ENCODE measurements at places on chromosomes 3 and 15. TPM values are rescaled to one million over a fixed set of nuclear protein-coding genes. Genes with fewer than 3 reads are reported as not detected.

DNA sequence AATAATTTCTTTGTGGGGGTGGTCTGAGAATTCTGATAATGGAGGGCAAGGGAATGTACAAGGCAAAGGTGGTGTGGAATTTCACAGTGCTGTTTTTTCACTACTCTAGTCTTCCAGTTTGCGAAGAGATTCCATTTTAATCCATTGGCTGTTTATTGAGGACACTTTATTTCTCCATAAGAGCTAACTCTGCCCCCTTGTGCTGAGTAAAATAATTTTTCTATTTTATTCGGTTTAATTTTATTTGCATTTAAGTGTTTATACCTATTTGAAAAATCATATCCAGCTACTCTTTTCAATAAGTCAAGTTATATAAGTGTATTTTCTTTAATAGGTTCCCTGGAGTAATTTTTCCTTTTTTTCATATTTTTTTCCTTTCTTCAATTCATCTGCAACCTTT is 840.1 kb downstream of the TUSC7 start:
- H3K4me1 ChIP-seq, result no peaks in the 10 kb centered on the region
- H3K27ac ChIP-seq, result no peak overlapping the region
- no peak for DNase-seq
- no peak overlapping the region for H3K4me3 ChIP-seq

DNA sequence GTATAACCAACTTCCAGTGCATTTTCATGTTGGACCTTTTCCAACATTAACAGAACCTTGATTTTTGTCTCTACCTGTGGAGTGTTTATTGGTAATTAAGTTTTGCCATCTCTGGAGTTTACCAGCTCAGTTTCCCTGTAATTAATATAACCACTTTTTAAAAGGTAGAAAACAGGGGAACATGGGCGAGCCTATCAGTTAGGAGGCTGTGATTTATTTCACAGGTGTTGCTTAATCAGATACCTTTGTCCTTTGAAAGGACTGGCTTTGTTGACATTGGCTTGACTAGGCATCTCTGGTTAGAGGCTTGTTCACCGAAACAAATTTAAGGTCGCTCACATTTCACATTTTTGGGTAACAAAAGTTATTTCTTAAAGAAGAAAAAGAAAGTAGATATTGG is 622 bp downstream of the NAALADL2 start:
- H3K27ac ChIP-seq, result no peak overlapping the region
- DNase-seq, result no peak
- no peak overlapping the region for H3K4me3 ChIP-seq
- H3K36me3 ChIP-seq, result no peaks in the 10 kb centered on the region

Gene SCAANT1
- not detected for total RNA-seq

Gene MKRN2
- 34.5 TPM for total RNA-seq

DNA sequence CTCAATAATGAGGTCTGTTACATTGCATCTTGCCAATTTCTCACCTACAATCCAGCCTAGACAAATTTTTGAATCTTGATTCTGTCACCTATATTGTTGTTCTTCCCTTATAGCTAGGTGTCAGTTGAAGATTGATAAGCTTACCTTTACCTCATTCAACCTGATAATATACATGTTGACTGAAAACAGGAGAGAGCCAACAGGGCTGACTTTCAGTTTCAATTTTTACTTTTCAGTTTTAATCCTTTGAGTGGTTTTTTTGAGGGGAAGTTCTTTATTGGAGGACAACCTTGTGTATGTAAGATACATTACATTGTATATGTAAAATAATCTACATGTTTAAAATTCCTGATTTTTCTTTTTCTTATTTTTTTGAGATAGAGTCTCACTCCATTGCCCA is 5.8 kb downstream of the ATP13A5 start:
- no peak overlapping the region for H3K27ac ChIP-seq
- H3K4me1 ChIP-seq, result no peaks in the 10 kb centered on the region
- H3K36me3 ChIP-seq, result no peaks in the 10 kb centered on the region
- DNase-seq, result no peak
- no peak overlapping the region for H3K4me3 ChIP-seq
- no peaks in the 10 kb centered on the region for H3K27me3 ChIP-seq

Gene GATA2
- 12.3 TPM for total RNA-seq

GRCh38 chr3:94252316-94252715 is 189.5 kb downstream of the NSUN3 start:
- no peaks in the 10 kb centered on the region for H3K27me3 ChIP-seq
- H3K36me3 ChIP-seq, result no peaks in the 10 kb centered on the region
- no peak overlapping the region for H3K27ac ChIP-seq
- no peaks in the 10 kb centered on the region for H3K4me1 ChIP-seq

GRCh38 chr3:126525853-126526667 is 2.1 kb downstream of the CHST13 start:
- peaks cover 7% of the 10 kb centered on the region for H3K27me3 ChIP-seq
- H3K27ac ChIP-seq, result no peak overlapping the region
- no peaks in the 10 kb centered on the region for H3K36me3 ChIP-seq
- H3K4me3 ChIP-seq, result no peak overlapping the region
- H3K4me1 ChIP-seq, result peaks cover 43% of the 10 kb centered on the region

DNA sequence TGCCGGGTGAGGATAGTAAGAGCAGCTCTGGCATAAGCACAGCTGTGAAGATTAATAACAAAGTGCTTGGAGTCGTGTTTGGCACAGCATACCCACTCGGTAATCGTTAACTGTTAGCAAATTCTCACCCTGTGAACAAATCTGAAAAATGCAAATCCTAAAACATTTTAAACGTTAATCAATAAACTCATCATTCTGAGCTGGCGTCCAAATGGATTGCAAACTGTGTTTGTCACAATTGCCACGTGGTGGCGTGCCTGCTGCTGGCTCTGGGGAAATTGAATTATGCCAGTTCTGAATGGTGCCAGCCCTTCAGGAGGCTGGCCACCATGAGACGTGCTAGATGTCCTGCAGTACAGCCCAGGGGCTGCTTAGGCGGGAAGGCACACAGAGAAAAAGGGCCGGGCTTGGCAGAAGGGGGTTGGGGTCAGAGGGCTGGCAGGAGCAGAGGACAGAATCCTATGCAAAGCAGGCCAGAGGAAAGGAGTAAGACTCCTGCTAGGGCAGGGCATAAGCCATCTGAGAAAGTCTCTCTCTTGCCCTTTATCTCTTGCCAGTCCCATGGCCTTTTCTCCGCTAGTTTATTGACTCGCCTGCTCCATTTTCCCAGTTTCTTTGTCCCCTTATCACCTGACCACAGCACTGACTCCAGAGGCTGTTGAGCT is 22.1 kb upstream of the POLG start:
- no peak overlapping the region for H3K27ac ChIP-seq
- peaks cover 10% of the 10 kb centered on the region for H3K4me1 ChIP-seq
- no peak for DNase-seq
- peaks cover 84% of the 10 kb centered on the region for H3K27me3 ChIP-seq

DNA sequence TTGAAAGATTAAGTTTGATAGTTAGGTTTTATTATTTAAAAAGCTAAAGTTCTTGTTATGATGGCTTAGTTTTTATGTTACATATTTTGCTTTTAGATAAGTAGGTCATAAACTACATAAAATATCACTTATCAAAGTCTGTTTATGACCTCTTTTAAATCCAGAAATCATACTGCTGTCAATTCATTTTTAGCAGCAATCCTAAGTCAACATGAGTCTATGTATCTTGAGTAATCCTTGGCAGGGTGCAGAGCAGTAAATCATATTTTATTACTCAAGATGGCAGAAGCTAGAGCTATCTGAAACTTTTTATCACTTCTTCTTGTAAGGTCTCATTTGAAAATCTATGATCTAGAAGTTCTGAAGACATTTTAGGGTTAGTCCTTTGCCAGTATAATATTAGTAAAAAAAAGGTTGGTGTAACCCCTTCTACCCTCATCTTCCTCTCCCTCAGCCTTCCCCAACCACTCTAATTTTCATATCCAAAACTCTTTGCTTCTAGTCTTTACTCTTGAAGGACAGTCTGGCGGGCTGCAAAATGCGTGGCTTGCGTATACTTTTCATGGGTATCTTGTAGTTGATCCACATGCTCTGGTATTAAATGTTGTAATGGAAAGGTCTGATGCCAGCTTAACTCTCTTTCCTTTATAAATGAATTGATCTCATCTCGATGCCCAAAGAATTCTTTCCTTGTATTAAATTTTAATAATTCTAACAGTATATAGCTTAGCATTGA is 134.0 kb upstream of the THRB start:
- no peak overlapping the region for H3K4me3 ChIP-seq
- H3K27me3 ChIP-seq, result no peaks in the 10 kb centered on the region
- no peaks in the 10 kb centered on the region for H3K36me3 ChIP-seq
- H3K27ac ChIP-seq, result no peak overlapping the region

DNA sequence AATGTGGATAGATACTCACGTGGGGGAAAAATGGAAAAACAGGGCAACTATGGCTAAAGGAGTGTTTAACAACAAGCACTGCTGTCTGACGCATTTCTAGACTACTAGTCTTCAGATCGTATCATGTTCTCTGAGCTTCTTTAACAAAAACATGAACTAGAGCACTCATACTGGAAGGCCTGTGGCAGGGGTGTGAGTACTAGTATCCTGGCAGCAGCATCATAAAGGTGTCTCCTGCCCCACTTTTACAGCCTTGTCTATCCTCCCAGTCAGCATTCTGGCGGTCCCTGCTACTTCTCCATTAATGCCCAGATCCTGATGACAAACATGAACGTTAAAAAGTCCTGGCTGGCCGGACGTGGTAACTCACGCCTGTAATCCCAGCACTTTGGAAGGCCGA is 4.0 kb downstream of the FMN1 start:
- DNase-seq, result no peak
- H3K27ac ChIP-seq, result no peak overlapping the region
- no peak overlapping the region for H3K4me3 ChIP-seq
- H3K27me3 ChIP-seq, result no peaks in the 10 kb centered on the region

DNA sequence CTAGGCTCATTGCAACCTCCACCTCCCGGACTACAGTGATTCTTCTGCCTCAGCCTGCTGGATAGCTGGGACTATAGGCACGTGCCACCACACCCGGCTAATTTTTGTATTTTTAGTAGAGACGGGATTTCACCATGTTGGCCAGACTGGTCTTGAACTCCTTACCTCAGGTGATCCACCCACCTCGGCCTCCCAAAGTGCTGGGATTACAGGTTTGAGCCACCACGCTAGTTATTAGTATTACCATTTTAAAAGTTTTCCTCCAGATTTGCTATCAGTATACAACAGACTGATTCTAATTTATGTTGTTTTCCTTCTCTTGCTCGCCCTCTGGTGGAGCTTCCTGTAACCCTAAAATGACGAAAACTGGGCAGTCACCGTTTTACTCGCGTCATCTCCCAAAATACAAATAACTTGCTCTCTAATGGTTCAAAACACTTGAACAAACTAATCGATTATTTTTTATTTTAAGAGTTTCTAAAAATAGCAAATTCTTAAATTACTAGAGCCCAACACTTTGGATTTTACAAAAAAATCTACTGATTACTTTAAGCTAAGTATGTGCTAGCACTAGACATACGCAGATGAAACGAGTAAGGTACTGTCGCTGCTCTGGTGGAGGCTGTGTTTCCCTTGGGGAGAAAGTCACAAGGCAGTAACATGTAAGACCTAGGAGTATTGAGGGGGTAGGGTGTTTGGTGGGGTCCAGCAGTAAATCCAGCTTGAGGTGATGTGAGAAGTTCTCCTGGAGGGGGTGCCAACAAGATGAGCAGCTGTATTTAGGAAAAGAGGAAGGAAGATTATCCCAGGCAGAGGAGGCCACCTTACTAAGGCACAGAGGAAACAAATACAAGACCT is 203.3 kb downstream of the MBNL1 start:
- H3K27ac ChIP-seq, result no peak overlapping the region
- DNase-seq, result peak; percentile 68
- peak overlapping the region; percentile 44 for H3K4me3 ChIP-seq
- no peaks in the 10 kb centered on the region for H3K27me3 ChIP-seq
- no peaks in the 10 kb centered on the region for H3K36me3 ChIP-seq

DNA sequence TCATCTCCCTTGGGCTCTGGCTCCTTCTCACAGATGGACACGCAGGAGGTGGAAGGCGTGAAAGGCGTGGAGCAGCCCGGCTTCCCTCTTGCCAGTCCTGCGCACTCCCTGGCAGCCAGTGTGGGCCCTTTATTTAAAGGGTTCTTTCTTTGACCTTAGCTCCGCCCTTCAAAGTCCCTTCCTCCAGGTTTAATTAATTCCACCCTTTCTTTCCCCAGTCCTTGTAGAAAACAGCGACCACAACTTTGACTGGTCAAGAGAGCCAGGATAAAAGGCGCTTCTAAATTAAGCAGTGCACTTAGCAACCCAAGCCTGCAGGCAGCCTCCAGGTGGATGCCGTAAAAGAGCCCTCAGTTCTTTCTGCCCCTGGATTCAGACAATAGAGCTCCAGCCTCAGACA is at the start of gene HDC:
HDC (minus strand) TSS at position 107 of the 400 bp plus-strand sequence; CDS start at position 4, 103 bp downstream.
- H3K4me3 ChIP-seq, result no peak within 1 kb of the TSS
- no peak within 1 kb of the TSS for H3K27ac ChIP-seq
- no peaks in the 10 kb centered on the region for H3K27me3 ChIP-seq
- H3K4me1 ChIP-seq, result no peaks in the 10 kb centered on the region

DNA sequence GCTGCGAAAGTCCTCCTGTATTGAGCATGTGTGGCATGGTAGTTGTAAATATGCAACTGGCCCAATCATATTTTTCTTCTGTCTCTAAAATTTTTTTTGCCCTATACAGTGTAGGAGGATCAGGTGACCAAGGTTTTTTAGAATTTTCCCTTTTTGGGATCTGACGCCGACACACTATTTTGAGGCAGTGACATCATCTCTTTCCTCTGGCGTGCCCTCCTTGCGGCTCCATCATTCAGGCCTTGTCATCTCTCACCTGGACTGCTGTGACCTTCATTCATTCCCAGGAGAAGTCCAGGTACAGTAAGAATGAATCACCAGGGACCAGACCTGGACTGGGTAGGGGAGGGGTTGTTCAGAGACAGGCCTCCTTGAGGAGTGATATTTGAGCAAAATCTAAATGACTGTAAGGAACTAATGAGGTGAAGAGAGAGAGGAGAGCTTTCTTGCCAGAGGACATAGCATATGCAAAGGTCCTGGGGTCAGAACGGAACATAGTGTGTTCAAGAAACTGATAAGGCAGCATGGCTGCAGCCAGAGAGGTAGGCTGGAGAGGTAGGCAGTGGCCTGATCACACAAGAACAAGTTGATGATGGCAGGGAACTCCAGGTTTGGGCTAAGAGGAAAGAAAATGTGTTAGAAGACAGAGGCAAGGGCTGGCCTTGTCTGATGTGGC is 38.7 kb downstream of the ARNT2 start:
- no peak overlapping the region for H3K4me3 ChIP-seq
- H3K4me1 ChIP-seq, result no peaks in the 10 kb centered on the region
- H3K27ac ChIP-seq, result no peak overlapping the region
- H3K27me3 ChIP-seq, result no peaks in the 10 kb centered on the region

Gene RARB
- 13.3 TPM for total RNA-seq

Gene SSR3
- 188 TPM for total RNA-seq

DNA sequence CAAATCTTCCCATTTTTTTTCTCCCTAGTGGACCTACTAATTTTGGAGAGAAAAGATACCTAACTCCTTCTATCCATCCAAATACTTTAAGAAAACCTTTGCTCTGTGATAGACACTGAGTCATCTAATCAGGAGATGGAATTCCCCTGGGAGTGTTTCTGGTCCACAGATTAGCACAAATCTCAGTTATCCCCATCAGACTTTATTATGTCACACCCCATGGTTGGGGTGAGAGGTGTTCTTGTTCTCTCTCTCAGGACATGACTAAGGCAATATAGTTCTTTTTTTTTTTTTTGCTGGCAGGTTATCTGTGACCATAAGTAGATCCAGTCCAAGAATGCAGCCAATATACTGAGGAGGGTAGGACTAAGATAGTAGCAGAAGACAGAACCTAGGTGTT is 15.8 kb downstream of the SLC9A9 start:
- peaks cover 3% of the 10 kb centered on the region for H3K36me3 ChIP-seq
- no peaks in the 10 kb centered on the region for H3K27me3 ChIP-seq
- no peak for DNase-seq
- H3K4me3 ChIP-seq, result no peak overlapping the region
- H3K27ac ChIP-seq, result no peak overlapping the region
- peaks cover 7% of the 10 kb centered on the region for H3K4me1 ChIP-seq
